GM12878 (cell line): ENCODE measurements at places on chromosomes 7 and 10.

GRCh38 chr10:102778781-102779180 is 35.0 kb downstream of the WBP1L start:
- DNase-seq, result no peak

- no peak for DNase-seq
Observed at GRCh38 chr7:106216517-106216922, 68.3 kb downstream of the NAMPT start.

DNA sequence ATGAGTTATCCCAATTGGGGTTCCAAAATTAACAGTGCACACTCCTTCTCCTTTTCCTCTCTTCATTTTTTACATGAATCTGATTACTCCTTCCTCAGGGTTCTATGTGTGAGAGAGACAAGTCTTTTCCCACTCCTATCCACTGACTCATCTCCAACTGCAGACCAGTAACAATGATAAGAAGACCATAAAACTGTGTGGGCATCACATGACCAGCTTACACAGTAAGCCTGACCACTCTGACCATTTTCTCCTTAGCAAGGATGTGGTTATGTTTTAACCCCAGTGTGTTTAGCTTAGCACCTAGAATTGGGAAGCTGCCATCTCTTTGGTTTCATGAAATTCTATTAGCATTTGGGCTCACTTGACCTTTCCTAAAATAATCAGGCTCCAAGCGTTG is 145.0 kb upstream of the CALCR start:
- DNase-seq, result no peak

GRCh38 chr10:33494694-33495265 is 160.3 kb upstream of the NRP1 start:
- no peak for DNase-seq

GRCh38 chr10:121221072-121221471 is 369.9 kb downstream of the WDR11 start:
- no peak for DNase-seq

DNA sequence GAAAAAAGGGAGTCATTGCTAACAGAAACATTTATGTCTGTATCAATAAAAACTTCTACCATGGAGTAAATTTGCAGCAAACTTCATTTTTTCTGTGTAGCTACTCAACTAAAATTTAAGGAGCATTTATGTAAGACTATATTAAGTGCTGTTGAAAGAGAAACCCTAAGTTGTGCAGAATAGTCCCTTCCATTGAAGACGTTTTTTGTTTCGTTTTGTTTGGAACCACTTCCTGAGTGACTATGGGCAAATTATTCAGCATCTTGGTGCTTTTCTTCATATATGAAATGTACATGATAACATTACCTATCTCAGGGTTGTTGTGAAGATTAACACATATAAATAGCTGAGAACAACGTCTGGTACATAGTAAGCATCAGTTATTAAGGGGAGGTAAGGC is 24.3 kb downstream of the SEM1 start:
- no peak for DNase-seq

- no peak for DNase-seq
Observed at GRCh38 chr7:134298902-134299683, 17.6 kb downstream of the SLC35B4 start.

GRCh38 chr10:94524146-94524545 is 21.4 kb upstream of the HELLS start:
- DNase-seq, result no peak

GRCh38 chr10:1228467-1228975 is 172.3 kb downstream of the WDR37 start:
- no peak for DNase-seq

DNA sequence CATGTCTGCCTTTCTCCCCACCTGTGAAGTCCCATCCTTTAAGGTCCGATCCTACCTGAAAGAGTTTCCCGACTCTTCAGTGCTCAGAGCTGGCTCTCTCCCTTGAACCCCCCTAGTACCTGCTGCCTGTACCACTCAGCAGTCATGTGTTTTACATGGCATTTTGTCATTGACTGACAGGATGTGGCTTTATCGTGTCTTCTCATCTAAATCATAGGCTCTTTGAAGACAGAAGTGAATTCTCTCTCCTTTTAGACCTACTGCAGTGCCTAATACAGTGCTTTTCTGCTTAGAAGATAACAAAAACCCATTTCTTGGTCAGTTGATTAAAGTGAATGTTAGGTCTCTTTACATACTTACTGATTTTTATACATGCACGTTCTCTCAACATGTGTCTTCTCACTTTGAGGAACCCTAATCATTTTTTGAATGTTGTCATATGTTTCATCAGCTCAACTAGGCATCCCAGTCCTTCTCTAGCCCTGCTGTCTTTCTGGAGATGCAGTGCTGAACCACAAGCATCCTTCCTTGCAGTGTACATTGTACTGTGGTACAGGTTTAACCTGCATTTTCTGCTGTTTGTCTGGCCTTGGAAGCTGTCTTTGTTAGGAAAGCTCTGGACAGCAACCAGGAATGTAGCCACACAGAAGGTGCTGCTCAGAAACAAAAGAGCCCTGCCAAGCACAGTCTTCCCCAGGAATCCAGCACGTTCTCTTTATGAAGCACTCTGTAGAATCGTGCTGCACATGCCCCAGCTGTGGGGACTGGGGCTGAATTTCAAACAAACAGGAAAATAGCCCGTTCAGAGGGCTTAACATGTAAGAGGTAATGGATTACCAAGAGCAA is 28.1 kb upstream of the LRRC4 start:
- no peak for DNase-seq
